BE2C (cell line): ENCODE measurements at places on chromosomes 7 and 10.

GRCh38 chr10:70197235-70197945 is 27.1 kb upstream of the SAR1A start:
- no peak for DNase-seq

- DNase-seq = no peak
Observed at GRCh38 chr10:132306343-132306685, 1.4 kb downstream of the STK32C start.

GRCh38 chr7:17781491-17782215 is 158.6 kb downstream of the SNX13 start:
- no peak for DNase-seq

GRCh38 chr10:35821339-35821911 is 179.3 kb upstream of the FZD8 start:
- no peak for DNase-seq

- no peak for DNase-seq
Observed at GRCh38 chr10:63812501-63812900, 291.3 kb downstream of the REEP3 start.
